ENCODE measurements at places on chromosomes 16 and 17. TPM values are rescaled to one million over a fixed set of nuclear protein-coding genes. Genes with fewer than 3 reads are reported as not detected.

SEBOX gene
- total RNA-seq = not detected

GRAPL gene
- total RNA-seq = 17.5 TPM

GRCh38 chr16:74623214-74623838, 16.4 kb upstream of the GLG1 start:
- peaks cover 13% of the 10 kb centered on the region for H3K4me1 ChIP-seq
- no peaks in the 10 kb centered on the region for H3K27me3 ChIP-seq
- H3K4me3 ChIP-seq = no peak overlapping the region
- H3K36me3 ChIP-seq = peaks cover 6% of the 10 kb centered on the region

FBXL20 gene
- 30.4 TPM for total RNA-seq

DNA sequence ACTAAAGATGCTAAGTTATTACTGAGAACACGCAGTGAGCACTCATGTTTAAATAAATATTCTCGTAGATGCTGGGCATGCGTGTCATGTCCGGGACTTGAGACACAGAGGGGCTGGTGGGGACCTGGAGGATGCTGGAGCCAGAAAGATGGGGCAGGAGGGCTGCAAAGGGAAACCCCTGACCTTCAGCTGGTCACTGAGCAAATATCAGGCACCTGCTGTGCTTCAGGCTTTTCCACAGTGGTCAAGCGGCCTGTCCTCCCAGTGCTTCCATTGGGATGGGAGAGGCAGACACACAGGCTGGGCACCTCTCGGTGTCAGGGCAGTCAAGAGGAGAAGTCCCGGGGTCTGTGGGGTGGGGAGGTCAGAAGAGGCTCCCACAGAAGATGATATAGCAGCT, 211.4 kb downstream of the GSG1L start:
- peaks cover 72% of the 10 kb centered on the region for H3K27me3 ChIP-seq
- H3K36me3 ChIP-seq = peaks cover 3% of the 10 kb centered on the region
- no peak overlapping the region for H3K4me3 ChIP-seq
- peaks cover 2% of the 10 kb centered on the region for H3K4me1 ChIP-seq
- no peak overlapping the region for H3K27ac ChIP-seq
